ENCODE measurements at places on chromosomes 4 and X.

DNA sequence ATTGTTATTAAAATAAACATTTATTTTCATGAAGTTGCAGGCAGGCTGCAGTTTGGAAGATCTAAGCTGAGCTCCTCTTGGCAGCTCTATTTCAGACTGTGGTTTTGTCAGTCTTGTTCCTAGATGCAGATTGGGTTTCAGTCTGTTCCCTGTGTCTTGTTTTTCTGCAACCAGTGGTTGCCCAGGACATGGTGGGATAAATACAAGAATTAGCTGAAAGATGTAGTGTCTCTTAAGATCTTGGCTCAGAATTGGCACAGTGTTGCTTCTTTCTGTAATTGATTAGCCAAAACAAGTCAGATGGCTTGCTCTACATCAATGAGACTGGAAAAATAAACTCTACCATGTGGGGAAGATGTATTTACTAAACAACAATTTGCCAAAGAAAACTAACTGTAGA is 283.0 kb upstream of the BOD1L1 start:
- no peak for DNase-seq

GRCh38 chr4:123825596-123826291 is 429.1 kb downstream of the SPRY1 start:
- DNase-seq: no peak

DNA sequence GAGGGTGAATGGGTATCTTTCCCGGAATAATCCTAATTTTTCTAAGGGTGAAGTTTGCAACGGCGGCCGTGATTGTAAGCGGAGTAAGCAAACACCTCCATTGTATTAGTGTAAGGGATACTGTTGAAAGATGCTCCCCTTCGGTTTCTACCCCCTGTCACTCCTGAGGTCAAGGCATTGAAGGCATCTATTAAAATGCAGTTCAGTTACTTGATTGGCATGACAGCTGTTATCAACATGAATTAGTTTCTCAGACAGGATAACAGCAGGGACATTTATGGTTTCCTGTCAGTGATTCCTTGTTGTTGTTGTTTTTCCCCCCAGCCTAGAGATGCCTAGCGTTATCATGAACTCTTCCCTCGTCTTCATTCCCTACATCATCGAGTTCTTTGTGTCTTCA is 552 bp downstream of the SLC25A14 start:
- DNase-seq: no peak

DNA sequence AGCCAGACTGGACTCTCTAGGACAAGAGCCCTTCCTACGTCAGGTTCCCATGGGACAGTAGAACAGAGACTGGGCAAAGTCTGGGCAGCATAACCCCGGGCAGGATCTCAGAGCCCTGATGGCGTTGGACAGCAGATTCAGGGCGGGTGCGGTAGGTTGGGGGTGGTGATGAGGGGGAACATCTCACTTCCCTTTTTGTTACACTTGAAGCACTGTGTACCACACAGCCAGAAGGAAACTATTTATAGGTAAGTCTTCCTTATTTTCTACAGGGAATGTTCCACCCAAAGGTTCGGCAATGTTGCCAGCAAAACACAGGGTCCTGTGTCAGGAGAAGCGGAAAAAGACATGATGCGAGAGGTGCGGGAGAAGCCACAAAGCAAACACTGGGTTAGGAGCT is 54.3 kb downstream of the TSC22D3 start:
- no peak for DNase-seq

DNA sequence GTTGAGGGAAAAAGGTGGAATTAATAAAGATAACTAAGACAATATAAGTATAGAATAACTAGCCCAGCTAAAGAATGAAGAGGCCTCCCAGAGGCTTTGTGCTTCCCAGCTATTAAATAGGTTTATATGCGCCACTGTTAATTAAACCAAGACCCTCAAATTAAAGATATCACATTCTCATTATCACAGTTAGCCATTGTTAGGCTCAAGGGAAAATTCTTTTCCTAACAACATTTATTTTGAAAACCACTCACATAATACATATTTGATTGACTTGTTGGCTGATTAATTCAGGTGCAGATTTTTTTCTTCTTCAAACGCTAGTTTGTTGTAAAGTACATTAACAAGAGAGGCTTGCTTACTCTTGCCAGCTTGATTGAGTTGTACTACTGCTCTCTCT is 216.8 kb upstream of the TRAM1L1 start:
- DNase-seq: no peak

DNA sequence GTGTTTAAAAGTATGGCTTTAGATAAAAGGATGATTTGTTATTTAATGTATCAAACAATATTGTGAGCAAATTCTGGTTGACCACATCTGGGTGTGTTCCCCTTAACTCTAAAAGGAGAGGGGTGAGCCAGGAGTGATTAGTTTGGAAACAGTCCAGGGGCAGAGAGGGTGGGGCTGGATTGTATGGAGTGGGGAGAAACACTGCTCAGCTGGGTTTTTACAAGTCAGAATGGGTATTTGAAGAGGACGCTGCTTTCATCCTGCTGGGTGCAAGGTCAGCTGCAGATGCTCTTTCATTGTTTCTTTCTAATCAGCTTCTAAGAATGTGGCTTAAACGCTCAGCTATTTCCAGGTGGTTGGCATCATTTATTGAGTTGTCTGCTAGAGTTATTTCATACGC is 82.8 kb upstream of the LIMCH1 start:
- no peak for DNase-seq
